Activated CD4-positive, CD25-positive, alpha-beta regulatory T cell treated with anti-CD3 and anti-CD28 coated beads, Interleukin-2, amount 50 U/mL, for 72 hours (primary cell): ENCODE measurements at places on chromosomes 6 and 20.

- DNase-seq, result no peak
These were observed 6.3 kb upstream of the UTRN start for GRCh38 chr6:144278659-144279314.

DNA sequence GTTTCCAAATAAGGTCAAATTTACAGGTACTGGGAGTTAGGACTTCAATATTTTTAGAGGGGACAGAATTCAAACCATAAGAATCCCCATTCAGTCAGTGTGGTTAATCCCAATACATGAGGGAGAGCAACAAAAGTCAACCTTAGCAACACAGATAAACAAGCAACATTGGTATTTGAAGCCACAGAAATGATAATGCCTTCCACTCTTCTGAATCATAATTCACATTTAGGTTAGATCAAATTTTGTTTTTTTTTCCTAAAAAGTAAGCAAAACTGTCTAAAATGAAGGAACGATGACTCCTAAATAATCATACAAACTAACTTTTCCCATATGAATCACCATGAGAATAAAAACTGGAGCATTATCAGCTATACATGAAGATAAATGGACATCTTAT lies 246.0 kb upstream of the TENT5A start:
- DNase-seq, result no peak

DNA sequence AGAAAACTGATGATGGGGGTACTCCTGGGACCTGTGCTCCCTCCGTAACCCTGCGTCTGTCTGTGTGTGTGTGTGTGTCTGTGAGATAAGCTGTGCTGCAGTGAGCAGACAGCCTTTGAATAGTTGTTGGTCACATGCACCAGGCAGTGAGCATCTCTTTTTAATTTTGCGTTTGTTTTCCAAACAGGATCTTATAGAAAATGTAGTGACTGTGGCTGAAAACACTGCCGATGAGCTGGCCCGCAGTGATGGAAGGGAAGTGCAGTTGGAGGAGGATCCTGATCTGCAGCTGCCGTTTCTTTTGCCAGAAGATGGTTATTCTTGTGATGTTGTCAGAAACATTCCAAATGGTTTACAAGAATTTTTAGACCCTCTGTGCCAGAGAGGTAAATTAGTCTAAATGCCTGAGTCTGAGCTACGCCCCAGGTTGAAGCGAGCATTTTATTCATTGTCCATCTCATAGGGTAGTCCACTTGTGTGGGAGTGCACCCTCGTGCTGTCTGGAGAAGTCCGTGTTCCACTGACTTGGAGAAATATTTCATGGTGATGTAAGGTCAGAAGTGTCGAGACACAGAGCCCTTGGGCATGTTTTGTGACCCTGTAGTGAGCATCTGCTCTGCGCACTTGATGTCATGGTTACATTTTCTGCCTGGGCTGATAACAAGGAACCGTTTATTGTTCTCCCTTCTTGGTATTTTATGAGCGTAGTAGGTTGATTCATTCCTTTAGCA lies 78.8 kb upstream of the KIF25 start:
- DNase-seq, result no peak

DNA sequence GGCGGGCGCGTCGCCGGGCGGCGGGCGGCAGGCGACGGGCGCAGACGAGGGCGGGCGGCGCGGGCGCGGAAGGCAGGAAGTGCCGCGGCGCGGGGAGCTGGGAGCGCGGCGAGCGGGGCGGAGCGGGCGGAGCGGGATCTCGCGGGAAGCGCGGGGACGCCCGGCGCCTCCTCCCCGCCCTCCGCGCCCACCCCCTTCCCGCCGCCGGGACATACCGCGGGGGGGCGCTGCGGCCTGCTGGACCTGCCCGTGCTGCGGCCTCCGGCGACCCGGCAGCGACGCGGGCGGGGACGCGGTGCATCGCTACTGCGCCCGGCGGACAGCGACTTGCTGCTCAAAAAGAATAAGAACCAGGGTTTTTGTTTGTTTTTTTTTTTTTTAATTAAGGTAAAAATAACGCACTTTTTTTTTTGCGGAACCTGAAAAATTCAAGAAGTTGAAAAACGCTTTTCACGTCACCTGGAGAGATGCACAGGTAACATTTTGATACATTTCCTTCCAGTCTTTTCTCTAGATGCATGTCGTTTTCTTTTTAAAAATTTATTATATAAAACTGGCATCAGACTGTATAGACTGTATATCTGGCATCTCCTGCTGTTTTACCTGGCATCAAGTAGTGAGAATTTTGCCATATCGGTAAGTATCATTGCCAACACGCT lies at the start of gene CENPB:
Gene CENPB, minus strand, starts transcription at position 76 of the 659 bp plus-strand sequence. CDS start 257 bp downstream, outside the sequence.
- DNase-seq, result peak; percentile 97

GRCh38 chr6:44556046-44556445 lies 168.5 kb downstream of the CDC5L start:
- no peak for DNase-seq

DNA sequence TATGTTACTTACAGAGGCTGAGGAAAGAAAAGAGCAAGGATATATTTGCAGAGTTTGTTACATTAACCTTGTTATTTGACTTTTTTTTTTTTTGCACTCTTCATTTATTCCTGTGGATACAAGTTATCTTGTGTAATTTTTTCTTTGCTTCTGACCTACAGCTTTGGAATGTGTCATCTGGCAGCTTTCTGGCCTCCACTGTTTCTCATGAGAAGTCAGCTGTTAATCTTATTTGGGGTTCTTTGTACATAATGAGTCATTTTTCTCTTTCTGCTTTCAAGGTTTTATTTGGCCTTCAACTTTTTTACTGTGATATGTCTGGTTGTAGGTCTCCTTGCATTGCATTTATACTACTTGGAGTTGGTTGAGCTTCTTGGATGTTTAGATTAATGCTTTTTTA lies 333.4 kb downstream of the SMOC2 start:
- DNase-seq, result no peak

GRCh38 chr6:16244446-16244845 lies 6.1 kb downstream of the GMPR start:
- no peak for DNase-seq

DNA sequence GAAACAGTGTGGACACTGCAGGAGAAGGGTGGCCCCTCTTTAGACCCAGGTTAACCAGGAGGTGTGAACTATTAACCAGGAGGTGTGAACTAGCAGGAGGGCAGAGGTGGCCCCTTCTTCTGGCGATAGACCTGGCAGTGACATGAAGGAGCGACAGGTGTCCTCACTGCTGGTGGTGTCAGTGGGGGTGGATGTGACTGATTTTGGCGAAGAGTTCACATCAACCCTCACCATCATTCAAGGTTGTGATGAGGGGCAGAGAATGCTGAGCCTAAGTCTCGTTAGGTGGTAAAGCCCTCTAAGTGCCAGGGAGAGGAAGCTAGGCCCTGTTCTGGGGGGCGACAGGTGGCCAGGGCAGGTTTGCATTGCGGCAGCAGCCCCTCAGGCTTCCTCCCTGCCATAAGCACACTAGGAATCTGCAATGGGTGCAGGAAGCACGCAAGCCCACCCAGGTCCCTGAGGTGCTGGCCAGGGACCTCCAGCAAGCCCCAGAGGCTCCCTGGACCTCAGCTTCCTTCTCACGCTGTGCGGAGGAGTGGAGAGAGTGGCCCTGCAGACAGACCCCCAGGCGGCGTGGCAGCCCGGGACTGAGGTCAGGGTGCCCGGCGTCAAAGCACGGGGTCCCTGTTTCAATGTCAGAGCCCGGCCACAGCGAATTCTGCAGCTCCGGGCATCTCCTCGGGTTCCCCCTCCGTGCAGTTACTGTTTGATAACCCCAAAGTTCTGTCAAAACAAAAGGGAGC lies 13.7 kb downstream of the NPEPL1 start:
- no peak for DNase-seq

GRCh38 chr6:50853939-50854338 lies 35.3 kb downstream of the TFAP2B start:
- no peak for DNase-seq

- DNase-seq, result no peak
These were observed 56.3 kb downstream of the EZR start for GRCh38 chr6:158762787-158763433.
